NCI-H69 (cell line): ENCODE measurements at places on chromosomes 3 and 15.

DNA sequence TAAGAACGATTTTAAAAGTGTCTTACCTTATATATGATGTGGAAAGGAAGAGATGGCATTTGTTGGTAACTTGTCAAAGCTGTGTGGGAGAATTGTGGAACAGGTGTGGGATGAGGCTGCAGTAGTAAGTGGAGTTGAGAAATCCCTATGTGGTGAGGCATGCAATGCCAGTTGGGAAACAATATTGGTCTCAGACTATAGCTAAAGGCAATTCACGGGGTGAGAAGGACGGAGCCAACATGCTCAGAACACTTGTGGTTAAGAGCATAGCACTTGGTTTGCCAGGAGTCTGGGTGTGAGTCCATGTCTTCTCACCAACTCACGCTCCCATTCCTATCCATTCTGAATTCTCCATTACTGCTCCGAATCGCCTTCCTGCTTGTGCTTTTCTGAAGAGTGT is 615.6 kb upstream of the ADAMTS9 start:
- no peak for DNase-seq

GRCh38 chr3:110576960-110577359 is 494.7 kb upstream of the NECTIN3 start:
- DNase-seq, result peak; percentile 80

- DNase-seq, result peak; percentile 53
Observed at GRCh38 chr15:80242132-80242769, 9.8 kb downstream of the CTXND1 start.

- no peak for DNase-seq
Observed at GRCh38 chr3:126510308-126510910, 7.2 kb downstream of the UROC1 start.

GRCh38 chr15:68821190-68821840 is 620 bp upstream of the ANP32A start:
- DNase-seq, result peak; percentile 45

DNA sequence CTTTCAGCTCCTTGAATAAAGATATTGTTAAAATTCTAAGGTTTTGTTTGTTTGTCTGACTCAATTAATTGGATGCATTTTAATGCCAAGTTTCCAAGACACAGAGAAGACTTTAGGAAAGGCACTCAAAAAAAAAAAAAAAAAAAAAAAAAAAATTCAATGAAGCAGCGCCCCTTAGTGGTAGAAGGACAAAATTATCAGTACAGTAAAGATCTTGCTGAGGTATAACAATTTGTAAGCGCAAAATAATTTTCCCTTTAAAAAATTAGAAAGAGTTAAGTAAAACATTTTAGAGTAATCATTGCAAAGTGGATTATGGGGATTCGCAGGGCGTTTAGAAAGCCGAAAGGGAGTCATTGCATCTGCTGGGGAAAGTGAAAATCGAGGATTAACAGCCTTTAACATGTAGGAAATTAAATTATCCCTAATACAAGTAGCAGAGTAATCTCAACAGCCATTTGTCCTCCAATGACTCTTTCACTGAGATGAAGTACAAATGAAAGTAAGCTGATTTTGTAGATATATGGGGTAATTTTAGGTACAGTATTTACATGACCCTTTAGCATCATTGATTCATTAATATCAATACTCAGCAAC is 5.8 kb upstream of the DIS3L start:
- peak; percentile 67 for DNase-seq

- no peak for DNase-seq
Observed at GRCh38 chr3:181075098-181075497, 85.6 kb upstream of the DNAJC19 start.

- DNase-seq, result peak; percentile 59
Observed at GRCh38 chr3:159852821-159853505, 135.7 kb upstream of the IL12A start.

GRCh38 chr3:7546253-7546652 is 685.3 kb downstream of the GRM7 start:
- peak; percentile 48 for DNase-seq

- peak; percentile 46 for DNase-seq
Observed at GRCh38 chr15:42547918-42548248, 710 bp downstream of the LRRC57 start.

- no peak for DNase-seq
Observed at GRCh38 chr3:141108039-141108438, 56.9 kb downstream of the SPSB4 start.

- DNase-seq, result peak; percentile 71
Observed at GRCh38 chr3:1330107-1330506, 237.3 kb downstream of the CNTN6 start.

DNA sequence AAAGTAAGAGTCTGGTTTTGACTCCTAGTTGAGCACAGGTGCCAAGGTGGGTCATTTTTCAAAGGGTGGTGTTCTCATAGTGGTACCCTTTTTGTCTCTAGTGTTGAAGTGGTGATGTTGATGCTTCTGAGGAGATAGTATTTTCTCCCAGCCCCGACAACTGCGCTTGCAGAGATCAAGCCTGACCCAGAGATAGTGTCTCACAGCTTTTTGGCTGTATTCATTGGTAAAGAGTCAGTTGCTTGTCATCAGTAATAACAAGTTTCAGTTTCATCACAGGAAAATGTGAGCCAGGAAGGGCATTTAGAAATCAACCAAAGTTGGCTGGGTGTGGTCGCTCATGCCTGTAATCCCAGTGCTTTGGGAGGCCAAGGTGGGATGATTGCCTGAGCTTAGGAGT is 139.3 kb downstream of the NFKBIZ start:
- no peak for DNase-seq

DNA sequence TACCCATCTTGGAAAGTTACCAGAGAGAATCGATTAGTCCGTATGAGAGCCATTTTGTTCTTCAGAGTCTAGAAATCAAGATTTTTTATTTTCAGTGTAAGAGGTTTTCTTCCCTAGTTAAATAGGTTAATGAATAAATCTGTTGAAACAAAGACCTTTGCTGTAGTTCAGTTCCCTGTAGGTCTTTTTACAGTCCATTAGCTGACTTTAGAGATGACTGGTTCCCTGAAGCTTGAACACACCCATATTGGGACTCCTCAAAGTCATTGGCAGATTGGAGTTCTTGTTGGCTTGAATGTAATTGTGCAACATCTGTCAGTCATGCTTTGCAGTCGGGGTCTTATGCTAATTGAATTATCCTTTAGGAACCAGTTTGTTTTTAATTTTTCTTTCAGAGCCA is 45.3 kb downstream of the SEMA6D start:
- no peak for DNase-seq

DNA sequence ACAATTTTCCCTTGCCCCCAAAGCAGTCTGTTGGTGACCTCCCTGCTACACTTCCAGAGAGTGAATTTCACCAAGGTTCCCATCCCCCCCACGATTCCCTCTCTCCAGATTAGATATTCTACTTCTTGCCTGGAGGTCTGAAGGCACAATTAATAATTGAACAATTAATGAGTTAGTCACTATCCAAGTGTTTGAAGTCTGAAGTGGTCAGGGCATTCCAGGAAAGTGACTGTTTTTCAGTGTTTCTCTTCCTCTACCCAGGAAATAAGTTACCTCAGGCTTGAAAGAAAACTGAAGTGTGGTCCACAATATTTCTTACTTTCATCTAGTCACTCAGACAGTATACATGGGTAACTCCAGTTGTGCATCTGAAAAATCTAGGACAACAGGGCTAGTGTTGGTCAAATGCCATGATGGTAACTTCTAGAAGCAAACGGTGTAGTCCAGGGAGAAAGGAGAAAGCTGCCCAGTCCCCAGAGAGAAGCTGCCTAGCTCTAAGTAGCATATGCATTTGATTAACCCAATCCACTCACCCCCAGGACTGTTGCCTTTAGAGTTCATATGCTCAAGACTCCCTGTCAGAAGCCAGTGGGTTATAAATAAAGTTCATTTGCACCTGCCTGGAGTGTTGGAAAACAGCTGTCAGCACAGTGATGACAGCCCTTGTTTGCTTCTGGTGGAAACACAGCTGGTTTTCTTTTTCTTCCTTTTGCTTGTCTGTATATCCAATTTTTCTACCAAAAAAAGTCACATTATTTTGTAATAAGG is 2.3 kb upstream of the TM4SF4 start:
- DNase-seq, result peak; percentile 28

DNA sequence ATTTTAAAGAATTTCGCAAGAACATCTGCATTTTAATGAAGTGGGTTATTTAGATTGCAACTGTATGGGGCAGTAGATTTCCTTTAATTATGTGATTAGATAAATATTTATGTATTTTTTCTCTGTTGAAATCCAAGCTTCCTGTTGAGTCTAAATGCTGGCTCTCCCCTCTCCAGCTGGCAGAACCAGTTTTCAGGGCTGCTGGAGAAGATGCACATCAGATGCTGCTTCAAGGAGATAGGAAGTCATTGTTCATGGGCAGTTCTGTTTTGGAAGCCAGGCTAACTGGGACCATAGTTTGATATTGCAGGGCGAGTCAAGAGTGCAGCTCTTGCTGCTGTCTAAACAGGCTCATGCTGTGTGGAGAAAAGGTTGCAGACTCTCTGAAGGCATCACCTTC is 97.4 kb downstream of the SLC9A9 start:
- DNase-seq, result no peak

DNA sequence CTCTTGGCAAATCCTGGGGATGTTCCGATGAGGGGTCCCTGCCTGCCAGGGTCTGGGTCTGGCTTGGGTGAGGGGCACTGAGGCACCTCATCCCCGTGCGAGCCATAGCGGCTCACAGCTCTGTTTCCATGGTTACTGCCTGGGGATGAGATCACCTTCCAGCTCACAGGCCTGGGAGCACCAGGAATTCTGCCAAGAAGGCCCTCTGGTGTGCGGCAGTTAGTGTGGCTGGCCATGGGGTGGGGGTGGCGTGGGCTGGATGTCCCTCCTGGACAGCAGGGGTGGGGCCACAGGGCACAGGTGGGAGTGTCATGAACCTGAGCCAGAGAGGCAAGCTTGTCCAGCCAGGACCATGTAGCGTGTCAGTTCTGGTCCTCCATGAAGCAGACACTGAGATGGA is 22.1 kb upstream of the PRR23E start:
- peak; percentile 77 for DNase-seq

- no peak for DNase-seq
Observed at GRCh38 chr15:61483599-61483998, 254.5 kb upstream of the RORA start.
